ENCODE measurements at places on chromosomes 6 and 20.

- no peak for DNase-seq
Observed at GRCh38 chr6:84773133-84773430, 8.7 kb upstream of the TBX18 start.

DNA sequence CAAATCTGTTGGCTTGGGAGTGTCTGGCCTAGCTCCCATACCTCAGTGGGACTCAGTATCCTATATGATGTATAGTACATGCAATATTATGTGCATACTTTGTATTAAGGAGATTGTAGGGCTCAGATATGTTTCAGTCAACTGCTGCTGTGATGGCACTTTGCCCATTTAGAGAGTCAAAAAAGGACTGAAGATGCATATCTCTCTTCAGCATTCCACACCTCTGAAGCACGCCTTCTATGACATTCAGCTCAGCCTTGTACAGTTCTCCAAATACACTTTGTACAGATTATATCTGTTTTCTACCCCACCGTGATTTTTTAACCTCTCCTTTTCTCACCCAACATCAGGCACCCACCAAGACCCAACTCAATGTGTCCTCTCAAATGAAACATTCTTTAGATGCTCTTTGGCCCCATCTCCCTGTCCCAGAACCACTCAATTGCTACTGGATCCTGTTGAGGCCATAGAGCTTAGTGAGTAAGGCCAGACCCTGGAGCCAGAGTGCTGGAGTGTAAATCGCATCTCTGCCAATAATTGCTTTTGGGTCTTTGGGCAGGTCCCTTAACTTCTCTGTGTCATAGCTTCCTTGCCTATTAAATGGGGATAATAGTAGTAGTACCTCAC lies 15.6 kb downstream of the ENPP1 start:
- DNase-seq: no peak

- no peak for DNase-seq
Observed at GRCh38 chr6:158910484-158911440, 89.2 kb downstream of the RSPH3 start.

GRCh38 chr6:75278474-75279077 lies 6.0 kb downstream of the TMEM30A start:
- DNase-seq: no peak

GRCh38 chr20:47174456-47175243 lies 181.8 kb downstream of the ZMYND8 start:
- DNase-seq: no peak

DNA sequence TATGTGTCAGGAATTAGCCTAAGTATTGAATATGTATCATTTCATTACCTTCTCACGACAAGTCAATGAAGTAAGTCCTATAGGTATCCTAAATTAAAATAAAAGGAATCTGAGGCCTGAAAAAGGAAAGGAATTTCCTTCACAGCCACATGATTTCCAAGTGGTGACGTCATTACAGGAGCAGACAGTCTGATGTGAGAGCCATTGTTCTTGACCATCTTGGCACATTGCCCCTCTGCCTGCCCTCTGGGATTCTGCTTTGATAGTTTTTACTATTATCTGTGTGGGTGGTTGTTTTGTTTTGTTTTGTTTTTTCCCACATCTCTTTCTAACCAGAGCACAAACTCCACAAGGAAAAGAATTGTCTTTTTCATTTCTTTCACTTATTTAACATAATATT lies 219.8 kb upstream of the UFL1 start:
- no peak for DNase-seq

DNA sequence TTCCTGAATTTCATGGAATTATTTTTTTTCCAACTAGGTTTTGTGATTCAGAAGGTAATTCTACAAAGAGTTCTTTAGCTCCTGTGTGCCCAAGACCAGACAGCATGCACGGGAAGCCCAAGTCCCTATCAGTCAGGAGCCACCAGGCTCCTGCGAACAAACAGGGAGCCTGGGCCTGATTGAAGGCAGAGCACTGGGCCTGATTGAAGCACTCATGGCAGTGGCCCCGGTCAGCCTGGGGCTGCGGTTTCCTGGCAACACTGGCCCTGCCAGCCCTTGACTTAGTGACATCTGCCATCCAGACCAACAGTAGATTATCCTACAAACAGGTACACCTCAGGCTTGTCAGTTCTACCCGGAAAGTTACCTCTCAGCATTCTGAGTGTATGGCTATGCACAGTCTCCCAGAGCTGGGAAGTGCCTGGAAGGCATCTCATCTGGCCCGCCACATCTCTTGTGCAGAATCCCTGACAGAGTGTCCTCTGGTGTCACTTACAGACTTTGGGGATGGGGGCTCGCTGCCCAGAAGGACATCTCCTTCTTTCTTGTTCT lies 133.8 kb downstream of the VEGFA start:
- DNase-seq: no peak

DNA sequence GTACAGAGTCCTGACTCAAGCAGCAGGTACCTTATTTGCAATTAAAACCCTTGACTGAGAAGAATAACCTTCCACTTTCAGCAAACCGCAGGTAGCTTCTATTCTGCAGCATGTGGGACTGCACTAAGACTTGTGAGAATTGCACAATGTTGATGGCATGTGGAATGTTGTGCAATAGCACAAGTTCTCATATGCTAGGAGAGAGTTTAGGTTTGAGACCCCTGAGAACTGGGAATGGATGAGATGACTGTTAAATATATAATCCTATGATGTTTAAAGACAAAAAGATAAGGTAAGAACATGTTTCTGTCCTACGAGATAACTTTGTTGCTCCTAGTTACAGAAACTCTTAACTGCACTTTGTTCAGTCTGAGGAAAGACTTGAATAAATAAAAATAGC lies 194.6 kb downstream of the OTOR start:
- no peak for DNase-seq

DNA sequence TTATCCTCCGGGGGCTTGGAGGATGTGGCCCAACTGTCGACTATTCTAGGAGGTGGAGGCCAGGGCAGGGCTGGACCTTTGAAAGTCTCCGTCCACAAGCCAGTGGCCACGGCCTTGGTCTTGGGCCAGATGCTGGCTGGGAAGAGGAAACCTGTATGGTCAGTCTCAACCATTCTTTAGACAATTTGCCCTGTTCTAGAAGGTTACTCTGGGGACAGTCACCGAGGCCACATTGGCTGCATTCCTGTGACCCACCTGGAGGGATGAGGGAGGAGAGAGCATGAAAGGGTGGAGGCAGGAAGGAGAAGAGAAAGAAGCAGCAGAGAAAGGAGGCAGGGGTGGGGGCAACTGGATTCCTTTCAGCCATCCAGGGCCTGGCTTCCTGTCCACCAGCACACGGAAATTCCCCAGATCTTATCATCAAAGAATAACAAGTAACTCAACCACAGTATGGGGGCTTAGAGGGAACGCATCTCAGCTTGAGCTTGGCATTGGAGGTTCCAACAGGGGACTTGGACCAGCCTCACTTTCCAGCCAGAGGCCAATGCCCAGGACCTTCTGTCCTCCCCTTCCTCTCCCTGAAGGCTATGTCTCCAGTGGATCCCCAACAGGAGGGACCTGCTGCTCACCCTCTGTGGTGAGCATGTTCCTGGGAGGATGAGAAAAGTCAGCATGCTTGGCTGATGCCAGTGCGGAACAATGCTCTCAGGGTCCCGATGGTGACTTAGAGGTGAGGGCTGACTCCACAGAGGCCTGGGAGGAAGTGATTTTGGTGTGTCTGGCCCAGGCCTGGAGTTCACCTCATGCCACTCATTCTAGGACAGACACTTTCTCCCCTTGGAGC lies 30.4 kb downstream of the TGM2 start:
- no peak for DNase-seq

- DNase-seq: no peak
Observed at GRCh38 chr6:164114651-164115050, 700.1 kb downstream of the QKI start.

DNA sequence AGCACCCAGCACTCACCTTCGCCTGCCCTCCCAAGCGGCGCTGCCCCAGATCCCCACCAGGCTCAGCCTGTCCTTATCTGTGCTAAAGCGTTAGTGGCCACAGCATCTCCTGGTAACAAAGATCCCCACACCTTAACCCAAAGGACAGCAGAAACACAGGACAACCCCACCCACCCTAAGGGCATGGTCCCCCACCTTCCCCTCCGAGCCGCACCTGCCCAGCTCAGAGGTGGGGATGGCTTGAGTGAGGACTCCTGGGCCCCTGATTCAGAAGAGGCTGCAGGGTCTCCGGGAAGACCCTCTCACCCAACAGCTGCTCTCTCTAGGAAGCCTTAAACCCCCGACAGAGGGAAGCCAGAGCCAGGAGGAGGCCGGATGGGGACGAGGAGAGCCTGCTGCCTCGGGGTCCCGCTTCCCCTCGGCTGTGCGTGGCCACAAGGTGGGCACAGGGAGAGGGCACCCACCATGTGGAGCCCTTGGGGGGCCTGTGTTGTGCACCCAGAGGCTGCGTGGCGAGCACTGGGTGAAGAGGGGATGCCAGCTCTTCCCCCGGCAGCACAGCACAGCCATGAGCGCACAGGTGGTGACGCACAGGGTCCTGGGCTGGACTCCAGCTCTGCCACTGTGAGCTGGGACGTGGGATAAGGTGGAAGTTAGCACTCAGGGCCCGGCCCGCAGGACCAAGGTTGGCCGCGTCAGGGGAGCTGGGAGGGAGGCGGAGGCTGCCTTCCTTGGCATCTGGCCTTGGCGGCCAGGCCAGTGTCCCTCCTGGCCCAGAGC lies 31.9 kb upstream of the MRGBP start:
- no peak for DNase-seq

DNA sequence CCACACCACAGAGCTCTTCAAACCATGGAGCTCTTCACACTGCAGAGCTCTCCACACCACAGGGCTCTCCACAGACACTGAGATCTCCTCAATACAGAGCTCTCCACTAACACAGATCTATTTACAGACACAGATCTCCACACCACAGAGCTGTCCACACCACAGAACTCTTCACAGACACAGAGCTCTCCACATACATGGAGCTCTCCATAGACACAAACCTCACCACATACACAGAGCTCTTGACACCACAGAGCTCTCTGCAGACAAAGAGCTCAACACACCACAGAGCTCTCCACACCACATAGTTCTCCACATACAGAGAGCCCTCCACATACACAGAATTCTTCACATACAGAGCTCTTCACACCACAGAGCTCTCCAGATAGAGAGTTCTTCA lies 53.0 kb downstream of the ERMARD start:
- no peak for DNase-seq

- no peak for DNase-seq
Observed at GRCh38 chr20:36848078-36848660, 27.8 kb upstream of the TLDC2 start.

- no peak for DNase-seq
Observed at GRCh38 chr6:101249470-101249869, 144.0 kb upstream of the GRIK2 start.

DNA sequence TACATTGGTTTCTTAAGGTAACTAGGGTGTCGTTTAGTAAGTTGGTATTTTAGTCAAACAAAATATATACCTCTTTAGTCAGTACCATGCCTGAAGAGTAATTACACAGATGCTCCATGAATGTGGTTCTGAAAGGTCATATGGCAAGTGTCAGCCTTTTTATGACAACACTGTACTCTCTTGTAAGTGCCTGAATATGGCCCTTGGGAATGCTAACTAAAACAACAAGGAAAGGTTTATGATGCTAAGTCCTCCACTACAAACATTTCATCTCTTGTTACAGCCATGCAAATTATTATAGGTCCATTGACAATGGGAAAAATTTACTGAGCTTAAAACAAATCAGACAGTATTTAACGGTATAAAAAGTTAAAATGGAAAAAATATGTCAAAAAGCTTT lies 39.0 kb upstream of the SUPT3H start:
- DNase-seq: no peak

GRCh38 chr6:1624058-1624850 lies 14.5 kb downstream of the FOXC1 start:
- no peak for DNase-seq

GRCh38 chr6:16800942-16801341 lies 39.7 kb upstream of the ATXN1 start:
- DNase-seq: no peak

GRCh38 chr6:167130008-167130677 lies 7.2 kb downstream of the CCR6 start:
- DNase-seq: no peak

DNA sequence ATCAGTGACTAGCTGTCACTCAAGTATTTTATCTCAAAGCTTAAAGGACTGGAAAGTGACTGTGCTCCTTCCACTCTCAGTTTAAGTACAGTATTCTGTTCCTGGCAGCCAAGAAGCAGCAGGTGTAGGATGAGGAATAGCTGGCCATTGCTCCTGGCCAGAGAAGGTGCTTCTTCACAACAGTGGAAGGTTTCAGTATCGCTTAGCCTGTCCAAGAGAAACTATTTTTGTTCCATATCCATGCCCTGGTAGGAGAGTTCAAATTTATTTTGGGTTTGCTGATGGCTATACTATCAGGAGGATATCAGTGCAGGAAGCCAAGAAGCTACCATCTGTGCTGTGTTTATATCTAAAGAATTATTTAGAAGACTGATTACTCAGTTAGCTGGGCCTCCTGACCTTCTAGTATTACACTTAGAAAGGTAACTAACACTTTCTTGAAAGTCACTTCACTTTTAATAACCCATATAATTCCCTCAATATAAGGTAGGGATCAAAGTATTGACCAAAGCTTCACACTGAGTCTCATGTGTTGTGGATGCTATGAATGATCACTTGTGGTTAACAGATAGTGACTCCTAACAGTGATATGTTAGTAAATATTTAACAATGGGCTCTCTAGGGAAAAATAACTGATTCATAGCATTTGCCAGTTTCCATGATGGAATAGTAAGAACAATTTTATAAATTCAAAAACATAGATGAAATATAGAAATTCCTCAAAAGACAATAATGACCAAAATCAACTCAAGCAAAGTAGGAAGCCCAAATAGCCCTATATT lies 99.9 kb downstream of the AIG1 start:
- DNase-seq: no peak

DNA sequence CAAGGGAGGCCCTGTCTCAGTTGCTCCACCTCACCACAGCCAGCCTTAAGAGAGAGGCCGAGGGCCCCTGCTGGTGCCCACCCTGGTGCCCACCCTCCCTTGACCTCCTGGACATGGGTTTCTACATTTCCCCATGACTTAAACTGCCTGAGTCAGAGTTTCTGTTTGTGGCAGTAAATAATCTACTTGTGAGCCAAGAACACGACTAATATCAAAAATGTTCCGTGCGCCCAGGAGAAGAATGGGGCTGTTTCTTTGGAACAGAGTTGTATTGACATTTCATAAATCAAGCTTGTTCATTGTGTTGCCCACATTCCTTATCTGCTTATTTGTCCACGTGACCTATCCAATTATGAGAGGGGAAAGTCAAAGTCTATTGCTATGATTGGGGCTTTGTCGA lies 143.5 kb downstream of the ANKRD60 start:
- DNase-seq: no peak

DNA sequence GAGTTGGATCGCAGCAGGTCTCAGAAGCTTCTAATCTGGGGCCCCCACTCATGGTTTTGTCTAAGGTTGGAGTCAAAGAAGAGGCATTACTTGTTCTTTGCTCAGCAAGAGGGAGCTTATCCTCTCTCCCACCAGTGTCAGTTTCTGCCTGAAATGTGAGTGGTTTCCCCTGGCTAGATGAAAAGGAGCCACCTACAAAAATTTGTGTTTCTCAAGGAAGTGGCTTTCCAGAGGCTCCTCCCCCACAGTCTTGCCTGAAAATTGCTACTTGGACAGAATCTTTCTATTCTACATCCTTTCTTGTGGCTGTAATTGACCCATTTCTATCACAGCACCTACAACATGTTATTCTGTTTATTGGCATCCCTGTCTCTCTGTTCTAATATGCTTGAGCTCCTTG lies 37.9 kb downstream of the SCML4 start:
- DNase-seq: no peak

GRCh38 chr20:45861221-45862075 lies 4.0 kb downstream of the ZSWIM3 start:
- no peak for DNase-seq
